Stimulated activated CD4-positive, alpha-beta T cell treated with anti-CD3 and anti-CD28 coated beads, TNF-alpha, amount 100 ng/mL, for 1 hour (primary cell): ENCODE measurements at places on chromosomes 3 and 15.

DNA sequence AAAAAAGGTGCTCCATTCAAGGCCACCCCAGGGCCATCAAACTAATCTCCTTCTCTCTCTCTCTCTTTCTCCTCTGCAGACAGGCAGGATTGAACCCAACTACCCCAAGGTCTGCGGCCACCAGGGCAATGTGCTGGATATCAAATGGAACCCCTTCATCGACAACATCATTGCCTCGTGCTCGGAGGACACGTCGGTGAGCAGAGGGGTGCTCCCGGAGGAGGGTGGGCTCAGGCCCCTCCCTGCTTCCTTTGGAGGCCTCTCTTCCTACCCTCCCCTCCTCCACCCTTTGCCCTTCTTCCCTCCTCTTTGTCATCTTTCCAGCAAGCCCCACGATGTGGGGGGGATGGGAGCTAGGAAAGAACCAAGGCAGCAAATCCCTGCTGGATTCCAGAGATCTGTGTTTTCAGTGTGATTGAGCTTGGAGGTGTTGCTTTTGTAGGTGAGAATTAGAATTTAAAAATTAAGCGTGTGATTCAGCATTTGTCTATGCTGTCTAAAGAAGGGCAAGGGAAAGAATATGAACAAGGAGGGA is 116.3 kb downstream of the CORO2B start:
- DNase-seq = no peak

- DNase-seq = no peak
These were observed 761.2 kb upstream of the LMCD1 start for GRCh38 chr3:7740458-7740857.

- no peak for DNase-seq
These were observed 1292.6 kb downstream of the SI start for GRCh38 chr3:163785693-163786092.

GRCh38 chr3:166706094-166706493 is 674.0 kb downstream of the ZBBX start:
- DNase-seq = no peak

DNA sequence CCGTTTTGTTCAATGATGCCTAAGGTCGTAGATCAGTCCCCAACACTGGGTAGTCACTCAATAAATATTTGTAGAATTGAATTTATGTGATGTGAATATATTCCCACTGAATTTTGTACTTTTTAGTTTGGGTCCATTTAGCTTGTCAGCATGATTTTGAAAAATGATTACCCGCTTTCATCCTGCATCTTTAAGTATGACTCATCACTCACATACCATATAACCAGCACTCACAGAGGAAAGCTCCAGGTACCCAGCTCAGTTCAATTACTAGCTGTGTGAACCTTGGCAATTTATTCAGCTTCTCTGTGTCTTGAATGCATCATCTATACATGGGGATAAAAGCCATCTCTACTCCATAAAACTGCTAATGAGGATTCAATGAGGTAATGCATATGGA is 2.2 kb upstream of the MLF1 start:
- no peak for DNase-seq

DNA sequence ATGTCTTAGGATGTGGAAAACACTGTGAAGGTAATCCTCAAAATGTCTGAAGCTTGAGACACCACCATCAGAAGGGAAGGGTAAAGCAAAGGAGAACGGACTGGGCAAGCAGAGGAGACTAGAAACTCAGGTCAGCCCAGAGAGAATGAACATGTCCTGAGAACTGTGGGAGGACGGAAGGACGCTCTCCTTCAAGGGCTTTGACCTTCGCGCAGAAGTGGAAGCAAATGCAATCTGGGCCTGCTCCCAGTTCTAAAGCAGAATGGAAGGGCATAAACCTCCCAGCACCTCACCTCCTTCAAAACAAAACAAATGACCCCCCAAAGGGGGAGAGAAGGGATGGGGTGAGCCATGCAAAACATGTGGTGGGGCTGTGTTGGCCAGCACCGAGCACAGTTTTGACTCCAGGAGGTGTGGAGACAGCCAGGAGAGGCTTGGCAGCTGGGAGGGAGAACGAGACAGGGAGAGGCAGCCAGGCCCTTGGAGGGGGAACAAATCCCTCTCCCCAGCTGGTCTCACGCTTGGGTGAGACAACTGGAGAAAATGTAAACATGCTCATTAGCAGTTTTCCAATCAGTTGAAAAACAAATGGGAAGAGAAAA is 222.4 kb upstream of the WNT5A start:
- DNase-seq = no peak

DNA sequence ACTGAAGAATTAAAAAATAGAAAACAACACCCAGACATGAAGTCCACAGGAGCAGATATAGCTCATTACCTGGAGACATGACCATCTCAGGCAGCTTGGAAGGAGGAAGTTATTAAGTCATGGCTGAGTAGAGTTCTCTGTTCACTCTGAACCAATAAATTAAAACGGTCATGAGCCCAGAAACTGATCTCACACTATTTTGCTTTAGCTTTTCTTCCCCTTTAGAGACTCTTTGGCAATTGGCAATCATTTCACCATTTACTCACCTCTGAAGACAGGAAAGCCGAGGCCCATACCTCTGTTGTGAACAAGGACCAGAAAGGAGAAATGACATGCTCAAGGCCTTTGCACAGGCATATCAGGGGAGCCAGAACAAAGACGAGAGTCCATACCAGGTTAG is 26.6 kb downstream of the CLDN18 start:
- no peak for DNase-seq

DNA sequence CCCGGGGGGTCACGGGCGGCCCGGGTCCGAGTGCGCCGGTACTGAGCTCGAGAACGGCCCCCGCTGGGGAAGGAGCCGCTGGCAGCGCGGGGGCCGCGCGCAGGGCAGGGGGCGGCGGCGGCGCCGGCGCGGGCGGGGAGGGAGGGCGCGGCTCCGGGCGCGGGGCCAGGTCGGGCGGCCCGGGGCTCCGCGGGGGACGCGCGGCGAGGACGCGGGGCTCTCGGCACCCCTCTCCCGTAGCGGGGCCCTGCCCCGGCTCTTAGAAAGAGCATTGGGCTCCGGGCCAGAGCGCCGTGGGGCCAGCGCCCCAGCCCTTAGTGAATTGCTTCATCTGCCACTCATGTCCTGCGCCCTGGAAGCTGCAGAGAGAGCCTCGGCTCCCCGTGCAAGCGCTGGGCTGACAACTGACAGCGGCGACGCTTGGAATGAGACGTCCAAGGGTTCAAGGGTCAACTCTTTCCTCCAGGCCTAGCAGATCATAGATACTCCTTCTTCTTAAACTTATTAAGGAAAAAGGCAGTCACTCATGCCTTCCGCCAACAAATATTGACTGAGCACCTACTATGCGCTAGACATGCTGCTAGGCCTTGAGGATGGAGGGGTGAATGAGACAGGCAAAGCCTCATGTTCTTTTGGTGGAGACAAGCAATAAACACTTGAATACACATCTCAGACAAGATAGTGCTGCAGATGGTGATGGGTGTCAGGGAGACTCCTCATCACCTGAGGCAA is 140.8 kb downstream of the SMAD6 start:
- DNase-seq = no peak

- no peak for DNase-seq
These were observed 1.6 kb downstream of the RUVBL1 start for GRCh38 chr3:128122013-128122412.

- DNase-seq = no peak
These were observed 20.0 kb upstream of the IREB2 start for GRCh38 chr15:78417754-78418630.

DNA sequence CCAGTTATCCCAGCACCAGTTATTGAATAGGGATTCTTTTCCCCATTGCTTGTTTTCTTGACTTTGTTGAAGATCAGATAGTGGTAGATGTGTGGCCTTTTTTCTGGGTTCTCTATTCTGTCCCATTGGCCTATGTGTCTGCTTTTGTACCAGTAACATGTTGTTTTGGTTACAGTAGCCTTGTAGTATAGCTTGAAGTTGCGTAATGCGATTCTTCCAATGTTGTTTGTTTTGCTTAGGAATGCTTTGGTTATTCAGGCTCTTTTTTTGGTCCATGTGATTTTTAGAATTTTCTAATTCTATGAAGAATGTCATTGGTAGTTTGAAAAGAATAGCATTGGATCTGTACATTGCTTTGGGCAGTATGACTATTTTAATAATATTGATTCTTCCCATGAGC is 94.3 kb upstream of the CHMP2B start:
- DNase-seq = no peak

- no peak for DNase-seq
These were observed 37.7 kb downstream of the FAM174B start for GRCh38 chr15:92617549-92618520.

DNA sequence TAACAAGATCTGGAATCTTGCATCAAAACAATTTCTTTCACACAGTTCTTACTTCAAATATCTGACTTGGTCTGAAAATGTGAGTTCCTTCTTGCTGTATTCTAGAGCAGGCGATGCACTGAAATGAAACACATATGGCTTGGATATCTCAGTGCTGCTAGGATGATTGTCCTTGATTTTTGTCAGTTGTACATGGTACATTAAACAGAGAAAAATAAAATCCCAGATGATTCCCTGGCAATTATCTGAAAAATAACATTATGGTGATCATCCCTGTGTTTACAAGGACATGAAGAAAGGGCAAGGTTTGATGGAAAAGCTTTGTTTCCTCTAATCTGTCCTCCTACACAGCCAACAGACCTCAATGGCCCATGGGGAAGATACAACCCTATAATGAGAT is 10.6 kb downstream of the LMCD1 start:
- DNase-seq = no peak

DNA sequence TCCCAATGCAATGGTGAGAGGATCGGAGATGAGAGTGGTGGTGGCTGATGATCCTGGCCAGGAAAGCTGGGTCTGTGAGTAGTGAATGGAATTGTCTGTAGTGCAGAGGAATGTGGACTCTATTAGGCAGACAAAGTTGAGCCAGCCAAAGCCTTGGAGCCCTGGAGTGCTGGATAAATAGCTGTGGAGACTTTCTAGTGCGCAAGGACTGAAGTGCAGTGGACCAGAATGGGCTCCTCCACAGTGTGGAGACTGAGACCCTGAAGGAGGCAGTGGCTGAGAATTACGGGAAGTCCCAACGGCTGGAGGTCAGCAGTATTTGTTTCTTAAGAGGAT is 874 bp downstream of the ZNF662 start:
- DNase-seq = no peak

DNA sequence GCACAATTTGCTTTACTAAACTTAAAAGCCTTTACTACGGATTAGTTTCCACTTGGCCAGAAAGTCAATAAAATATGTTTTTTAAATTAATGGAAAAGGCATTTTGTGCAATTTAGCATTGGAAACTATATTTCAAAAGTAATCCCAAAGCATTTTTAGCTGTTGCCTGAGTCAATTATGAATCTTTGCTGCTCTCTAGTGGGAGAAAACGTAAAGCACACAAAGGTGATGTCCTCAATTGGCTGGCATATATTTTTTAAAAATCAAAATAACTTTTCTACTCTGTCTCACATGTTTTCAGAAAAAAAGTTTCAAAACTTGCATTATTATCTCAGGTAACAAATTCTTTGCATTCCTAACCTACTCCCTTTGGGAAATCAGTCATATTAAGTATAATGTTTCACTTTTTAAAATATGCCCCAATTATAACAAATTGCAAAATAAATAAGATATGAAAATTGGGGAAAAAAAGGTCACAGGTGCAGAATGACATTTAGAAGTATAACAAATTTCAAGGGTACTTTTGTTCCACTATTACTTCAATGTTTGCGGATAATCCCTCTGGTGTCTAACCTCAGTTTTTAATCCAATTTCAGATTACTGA is 47.2 kb upstream of the TEX55 start:
- no peak for DNase-seq

DNA sequence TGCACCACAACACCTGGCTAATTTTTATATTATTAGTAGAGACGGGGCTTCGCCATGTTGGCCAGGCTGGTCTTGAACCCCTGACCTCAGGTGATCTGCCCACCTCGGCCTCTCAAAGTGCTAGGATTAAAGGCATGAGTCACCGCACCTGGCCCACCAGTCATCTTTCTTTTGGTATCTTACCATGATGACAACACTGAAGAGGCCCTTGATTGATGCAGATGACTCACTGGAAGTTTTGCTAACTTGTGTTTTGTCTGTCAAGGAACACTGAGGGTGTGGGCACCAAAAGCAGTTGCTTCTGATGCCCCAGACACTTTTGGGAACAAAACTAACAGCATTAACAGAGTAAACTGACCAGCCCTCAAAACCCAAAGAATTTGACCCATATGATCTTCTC is 88.3 kb downstream of the MYO5A start:
- DNase-seq = no peak

DNA sequence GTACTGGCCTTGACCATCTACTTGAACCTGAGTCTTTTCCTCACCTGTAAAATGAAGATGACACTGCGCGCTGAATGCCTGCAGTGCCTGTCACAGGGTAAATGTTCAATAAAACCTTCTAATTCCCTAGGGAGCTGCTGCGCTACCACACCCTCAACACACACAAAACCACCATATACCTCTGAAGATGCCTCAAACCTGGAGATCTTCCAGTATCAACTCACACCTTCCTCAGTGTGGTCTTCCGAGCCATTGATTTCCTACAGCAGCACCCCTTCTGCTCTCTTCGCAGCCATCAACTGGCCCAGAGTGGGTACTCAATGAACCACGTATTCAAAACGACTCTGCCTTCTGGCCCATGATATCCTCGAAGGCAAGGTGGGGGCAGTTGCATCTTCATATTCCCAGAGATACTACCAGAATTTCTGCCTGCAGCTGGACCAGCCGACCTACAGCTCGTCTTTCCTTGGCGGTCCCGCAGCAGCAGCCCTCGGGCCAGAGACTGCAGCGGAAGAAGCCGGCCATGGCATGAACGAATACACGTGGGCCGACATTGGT is 695 bp downstream of the RPL32 start:
- DNase-seq = no peak

GRCh38 chr3:47014036-47014435 is 34.6 kb downstream of the NBEAL2 start:
- no peak for DNase-seq

- no peak for DNase-seq
These were observed 56.4 kb downstream of the FEM1B start for GRCh38 chr15:68333775-68334470.

- DNase-seq = no peak
These were observed 57.5 kb upstream of the SETMAR start for GRCh38 chr3:4245671-4246070.
